ENCODE measurements at places on chromosomes 6 and 20.
A peak's percentile ranks its signal among the peaks of the same experiment; 100 is the strongest.

- no peak for DNase-seq
These were observed 35.5 kb downstream of the SNX5 start for GRCh38 chr20:17933121-17933520.

DNA sequence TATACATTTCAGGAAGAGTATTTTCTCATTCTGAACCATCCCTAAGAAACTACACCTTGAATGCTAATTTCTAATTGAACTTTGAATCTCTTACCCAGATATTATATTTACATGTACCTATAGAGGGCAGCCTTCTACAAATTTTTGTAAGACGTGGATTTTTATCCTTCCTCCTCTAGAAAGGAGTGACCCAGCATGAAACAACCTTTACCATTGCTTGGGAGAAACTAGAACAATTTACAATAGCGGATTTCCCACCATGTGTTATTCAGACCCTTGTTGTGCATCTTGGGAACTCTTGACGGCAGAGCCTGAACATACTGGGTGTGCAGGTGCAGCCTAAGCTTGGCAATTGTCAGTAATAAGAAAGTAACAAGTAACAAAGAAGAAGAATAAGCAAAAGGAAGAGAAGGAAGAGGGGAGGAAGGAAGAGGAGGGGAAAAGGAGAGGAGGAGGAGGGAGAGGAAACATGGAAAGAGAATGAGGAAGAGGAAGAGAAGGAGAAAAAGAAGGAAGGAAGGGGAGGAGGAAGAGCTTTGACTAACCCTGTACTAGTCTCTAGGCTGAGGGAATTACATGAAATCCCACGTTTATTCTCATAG, 10.8 kb upstream of the TAAR1 start:
- peak; percentile 66 for DNase-seq

GRCh38 chr6:33343953-33344611, 26.5 kb upstream of the ZBTB22 start:
- DNase-seq, result no peak

DNA sequence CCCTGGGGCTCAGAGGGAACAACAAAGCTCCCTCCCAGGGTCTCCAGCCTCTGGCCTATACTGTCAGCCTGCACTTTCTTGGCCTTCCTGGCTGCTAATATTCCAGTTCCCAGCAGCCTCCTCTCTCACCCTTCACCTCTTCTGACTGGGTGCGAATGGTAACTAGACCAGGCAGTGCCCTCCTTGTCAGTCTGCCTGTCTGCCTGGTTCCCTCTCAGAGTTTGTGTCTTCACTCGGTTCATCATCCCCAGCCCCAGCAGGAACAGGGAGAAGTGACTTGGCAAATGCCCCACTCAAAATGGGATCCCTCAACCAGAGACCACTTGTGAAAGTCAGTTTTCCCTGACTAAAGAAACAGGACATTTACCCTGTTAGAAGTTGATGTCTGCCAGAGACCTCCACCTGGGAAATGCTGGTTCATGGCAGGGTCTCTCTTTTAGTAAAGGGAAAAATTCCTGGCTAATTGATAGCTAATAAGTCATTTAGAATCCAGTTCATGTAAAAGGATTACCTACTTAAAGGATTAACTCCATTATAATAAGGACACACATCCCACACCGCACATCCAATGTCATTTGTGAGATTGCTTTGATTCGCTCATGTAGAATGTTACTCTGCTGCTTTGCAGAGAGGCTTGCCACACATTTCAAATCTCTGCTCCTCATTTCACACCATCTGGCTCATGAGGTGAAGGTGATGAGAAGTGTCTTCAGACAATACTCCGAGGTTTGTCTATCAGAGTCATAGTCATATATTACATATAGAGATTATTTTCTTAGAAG, 18.6 kb upstream of the MICB start:
- no peak for DNase-seq

DNA sequence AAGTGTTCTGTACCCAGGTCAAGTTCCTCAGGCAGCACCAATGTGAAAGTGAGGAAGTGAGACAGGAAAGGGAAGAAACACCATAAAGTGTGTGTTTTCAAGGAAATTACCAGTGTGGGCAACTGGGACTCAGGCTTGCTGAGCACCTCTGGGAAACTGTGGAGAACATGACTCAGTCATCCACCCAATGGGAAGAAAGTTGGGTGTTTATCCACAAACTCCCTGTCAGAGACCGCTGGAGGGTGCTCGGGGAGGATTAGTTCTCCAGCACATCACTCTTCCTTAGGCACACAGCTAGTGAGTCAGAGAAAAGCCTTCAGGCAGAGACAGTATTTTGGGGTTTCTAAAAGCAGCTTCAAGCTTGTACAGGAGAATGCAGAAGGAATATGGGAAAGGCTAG, 93.6 kb downstream of the PCSK2 start:
- no peak for DNase-seq

GRCh38 chr6:65450451-65450850, 256.6 kb downstream of the EYS start:
- no peak for DNase-seq

- DNase-seq, result peak; percentile 21
These were observed 4.0 kb downstream of the GSS start for GRCh38 chr20:34951652-34952051.

DNA sequence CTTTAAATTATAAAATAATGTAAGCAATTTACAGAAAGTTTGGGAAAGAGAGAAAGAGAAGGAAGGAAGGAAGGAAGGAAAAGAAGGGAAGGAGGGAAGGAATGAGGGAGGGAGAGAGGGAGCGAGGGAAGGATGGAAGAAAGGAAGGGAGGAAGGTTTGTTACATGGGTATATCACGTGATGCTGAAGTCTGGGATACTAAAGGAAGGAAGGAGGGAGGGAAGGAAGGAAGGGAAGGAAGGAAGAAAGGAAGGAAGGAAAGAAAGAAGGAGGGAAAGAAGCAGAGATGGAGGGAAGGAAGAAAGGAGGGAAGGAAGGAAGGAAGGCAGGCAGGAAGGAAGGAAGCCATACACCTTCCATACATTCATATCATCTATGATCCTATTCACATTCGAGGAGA, 48.9 kb upstream of the GCM1 start:
- DNase-seq, result no peak

DNA sequence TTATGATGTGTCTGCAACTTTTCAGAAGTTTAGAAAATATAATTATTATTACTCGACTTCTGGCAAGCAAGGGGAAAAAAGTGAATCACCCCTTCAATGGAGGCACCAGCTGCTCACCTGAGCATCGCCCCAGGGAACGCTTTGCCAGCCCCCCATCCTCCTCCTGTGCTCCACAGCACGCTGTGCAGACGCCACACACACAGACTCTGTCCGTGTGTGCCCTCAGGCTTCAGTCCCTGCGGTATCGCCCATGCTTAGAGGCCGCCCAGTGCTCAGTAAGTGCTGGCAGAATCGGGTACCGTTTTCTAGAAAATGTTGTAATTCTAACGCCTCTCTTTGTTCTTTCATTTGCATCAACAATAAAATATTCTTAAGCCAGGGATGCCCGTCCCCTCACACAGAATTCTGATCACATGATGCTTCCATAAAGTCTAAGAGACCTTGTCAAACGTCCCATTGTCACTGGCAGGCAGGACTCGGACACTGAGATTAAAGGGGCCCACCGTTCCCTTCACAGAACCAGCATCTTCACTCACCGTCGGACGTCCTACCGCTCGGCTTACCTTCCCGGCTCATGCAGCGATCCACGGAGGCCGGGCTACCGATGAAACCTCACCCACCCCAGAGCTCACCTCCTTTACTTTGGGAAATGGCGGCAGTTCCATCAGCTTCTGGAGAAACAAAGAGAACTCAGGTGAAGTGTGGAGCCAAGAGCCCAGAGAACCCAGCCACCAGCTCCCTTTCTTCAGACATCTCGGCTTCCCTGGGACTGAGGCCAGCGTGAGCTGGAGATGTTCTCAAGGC, 105.5 kb downstream of the DLL1 start:
- DNase-seq, result no peak

DNA sequence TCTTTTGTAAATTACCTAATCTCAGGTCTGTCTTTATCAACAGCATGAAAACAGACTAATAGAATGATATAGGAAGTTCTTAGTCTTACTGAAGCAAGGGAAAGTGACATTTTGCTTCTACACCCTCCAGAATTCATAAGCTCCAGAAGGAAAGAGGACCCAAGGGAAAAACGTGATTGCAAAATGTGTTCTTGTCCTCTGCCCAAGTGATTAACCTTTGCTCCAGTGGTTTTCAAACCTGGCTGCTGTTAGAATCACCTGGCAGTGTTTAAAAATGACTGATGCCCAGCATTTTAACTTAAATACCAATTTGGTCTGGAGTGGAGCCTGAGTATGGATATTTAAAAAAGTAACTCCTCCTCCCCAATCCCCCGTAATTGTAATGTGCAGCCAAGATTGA, 191.4 kb downstream of the SLC16A10 start:
- DNase-seq, result no peak

DNA sequence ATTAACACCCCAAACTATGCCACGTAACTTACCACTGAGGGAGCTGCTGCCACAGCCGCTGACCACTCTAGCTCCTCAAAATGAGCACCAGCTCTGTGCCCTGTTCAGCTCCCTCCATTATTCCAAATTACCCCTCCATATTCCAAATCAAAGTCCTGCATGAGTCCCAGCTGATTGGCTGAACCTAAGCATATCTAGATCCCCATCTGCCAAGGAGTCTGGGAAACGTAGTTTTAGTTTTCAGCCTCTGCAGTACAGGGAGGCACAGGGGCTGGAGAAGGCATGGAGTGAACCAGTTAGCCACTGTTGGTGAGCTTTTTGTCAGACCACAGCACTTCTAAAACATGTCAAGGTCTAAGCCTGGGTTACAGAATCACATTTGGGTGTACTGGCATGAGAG, 15.9 kb downstream of the UNC5CL start:
- DNase-seq, result no peak

DNA sequence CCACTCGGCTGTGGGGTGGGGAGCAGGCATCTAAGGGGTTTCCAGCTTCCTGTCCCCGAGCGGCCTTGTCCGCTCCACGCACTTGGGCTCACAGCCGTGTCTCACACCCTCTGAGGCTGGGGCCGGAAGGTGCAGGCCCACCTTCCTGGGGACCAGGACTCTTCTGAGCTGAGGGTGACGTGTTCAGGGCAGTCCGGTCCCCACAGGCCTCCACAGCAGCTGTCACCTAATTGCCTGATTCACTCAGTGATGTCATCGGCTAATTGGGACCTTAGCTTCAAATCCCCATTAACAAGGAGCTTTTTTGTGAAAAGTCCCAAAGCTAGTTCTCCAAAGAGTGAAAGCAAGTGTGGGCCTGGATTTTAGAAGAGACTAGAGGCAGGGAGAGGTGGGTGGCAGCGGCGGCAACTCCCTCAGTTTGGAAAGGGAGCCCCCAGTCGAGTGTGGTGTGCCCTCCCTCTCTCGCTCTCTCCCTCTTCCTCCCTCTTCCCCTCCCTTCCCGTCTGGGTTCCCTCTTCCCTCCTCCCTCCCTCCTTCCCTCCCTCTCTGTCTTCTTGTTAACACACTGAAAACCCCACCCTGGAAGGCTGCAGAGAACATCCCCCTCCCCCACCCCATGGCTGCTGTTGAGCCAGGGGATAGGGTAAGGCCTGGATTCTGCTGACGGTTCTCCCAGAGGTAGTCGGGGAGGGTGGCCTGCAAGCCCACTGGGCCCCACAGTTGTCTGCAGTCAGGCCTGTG, 39.0 kb downstream of the MYT1 start:
- no peak for DNase-seq

- DNase-seq, result no peak
These were observed 117.4 kb upstream of the SLC24A3 start for GRCh38 chr20:19094959-19095541.

GRCh38 chr20:45138561-45139300, 14.5 kb upstream of the WFDC12 start:
- DNase-seq, result no peak

DNA sequence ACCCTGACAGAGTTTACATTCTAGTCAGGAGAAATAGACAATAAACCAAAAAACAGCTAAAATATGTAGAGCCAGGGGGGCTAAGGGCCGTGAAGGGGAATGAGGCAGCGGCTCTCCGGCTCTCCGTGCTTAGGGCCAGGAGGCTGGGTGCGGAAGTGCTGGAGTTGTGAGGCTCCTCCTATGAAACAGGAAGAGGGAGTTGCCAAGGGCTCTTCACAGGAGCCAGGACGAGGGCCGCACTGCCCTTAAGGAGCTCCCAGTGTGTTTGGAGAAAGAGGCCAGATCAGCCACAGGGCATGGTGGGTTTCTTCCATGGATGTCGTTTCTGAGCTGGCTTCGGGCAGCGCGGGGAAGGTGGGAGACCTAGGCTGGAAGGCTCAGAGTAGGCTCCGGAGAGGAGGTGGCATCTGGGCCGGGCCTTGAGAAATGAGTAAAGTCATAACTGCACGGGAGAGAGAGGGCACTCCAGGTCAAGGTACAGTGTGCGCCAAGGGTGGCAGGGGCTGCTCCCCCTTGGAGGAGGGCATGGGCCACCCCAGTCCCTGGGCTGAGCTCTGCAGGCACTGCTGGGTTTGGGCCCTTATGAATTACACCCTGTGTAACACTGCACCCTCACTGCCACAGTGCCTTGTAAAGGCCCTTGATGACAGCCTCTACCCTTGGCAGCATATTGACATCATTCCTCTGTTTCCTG, 20.8 kb upstream of the MLN start:
- DNase-seq, result no peak

- DNase-seq, result no peak
These were observed 4.2 kb upstream of the ZBTB12 start for GRCh38 chr6:31906122-31906521.

DNA sequence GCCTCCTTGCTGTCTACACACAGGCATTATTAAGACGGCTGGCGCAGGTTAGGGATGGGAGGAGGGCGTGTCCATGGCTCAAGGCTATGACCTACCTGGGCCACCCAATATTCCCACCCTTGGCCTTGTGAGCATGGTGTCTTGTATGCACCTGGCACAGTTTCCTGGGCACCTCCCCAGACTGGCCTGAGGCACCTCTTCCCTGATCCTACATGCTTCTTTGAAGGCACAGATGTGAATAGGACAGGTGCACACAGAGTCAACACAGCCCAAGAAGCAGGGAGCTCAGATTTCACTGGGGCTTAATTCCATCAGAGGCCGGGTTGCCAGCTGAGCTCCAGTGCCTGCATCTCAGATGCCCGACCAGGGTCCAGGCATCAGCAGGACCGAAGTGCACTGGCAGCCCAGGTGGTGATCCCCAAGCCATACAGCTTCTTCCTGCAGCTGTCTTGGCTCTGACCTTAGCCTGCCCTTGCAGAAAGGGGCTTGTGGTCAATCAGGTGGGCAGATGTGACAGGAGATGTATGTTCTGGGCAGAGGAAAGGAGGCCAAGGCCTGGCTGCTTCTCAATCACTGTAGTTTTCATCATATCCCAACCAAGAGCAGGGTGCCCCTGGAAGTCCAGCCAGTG, 287.7 kb downstream of the CLIC5 start:
- DNase-seq, result peak; percentile 5

GRCh38 chr6:39610221-39610620, 115.0 kb downstream of the KIF6 start:
- DNase-seq, result no peak

Data from NCI-H524 (cell line).